RPMI7951 (cell line): ENCODE measurements at places on chromosomes 3 and 15. TPM values are rescaled to one million over a fixed set of nuclear protein-coding genes. Genes with fewer than 3 reads are reported as not detected.

GASK1A gene
- total RNA-seq, result not detected in 2 replicates

TNFAIP8L3 gene
- 0.29 and 0.48 TPM in 2 replicates for total RNA-seq

DNA sequence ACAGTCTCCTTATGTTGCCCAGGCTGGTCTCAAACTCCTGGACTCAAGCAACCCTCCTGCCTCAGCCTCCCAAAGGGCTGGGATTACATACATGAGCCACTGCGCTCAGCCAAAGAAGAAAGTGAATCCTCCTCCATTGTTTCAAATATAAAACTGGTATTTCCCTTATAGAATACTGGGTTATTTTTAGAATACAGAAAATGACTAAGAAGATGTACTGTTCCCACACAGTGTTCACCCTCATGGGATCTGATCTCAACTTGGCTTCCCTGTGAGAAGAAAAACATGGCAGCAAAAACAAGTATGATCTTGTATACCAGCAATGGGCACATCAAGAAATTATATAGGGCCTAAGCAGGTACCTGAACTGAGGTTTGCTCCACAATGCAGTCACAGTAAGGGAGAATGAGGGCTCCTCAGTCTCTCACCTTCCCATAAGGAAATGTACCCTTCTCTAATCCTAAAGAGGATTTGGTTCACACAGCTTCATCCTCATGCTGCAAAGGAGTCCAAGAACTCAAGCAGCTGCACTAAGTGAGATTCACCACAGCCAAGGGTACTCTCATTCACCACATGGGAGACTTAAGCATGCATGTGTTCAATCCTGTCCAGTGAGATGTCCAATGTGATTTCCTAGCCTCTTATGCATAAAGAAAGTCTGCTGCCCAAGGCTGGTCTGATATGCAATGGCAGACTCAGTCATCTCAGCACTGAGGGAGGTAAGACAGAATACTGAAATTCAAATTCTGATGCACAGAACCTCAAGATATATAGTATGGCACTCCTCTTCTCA lies 25.8 kb downstream of the USP4 start:
- no peak for DNase-seq

DNA sequence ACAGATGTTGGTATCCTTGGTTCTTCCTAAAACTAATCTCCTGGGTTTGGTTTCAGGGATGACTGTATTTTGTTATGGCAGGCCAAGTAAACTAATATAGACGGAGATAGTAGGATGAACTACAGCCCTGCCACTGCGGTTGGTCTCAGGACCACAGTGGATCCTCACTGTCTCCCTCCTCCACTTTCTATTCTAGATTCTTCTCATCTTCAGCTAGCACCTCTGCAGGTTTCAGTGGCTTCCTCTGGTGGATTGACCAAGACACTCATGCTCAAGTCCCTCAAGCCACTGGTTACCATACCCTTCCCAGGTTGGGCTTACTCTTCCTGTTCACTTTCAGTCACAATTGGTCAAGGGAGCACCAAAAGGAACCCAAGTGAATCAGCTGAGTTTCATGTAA lies 71.1 kb upstream of the CLDN18 start:
- no peak for DNase-seq

RTP1 gene
- not detected in 2 replicates for total RNA-seq

- no peak for DNase-seq
These were observed 1.5 kb downstream of the SFMBT1 start for GRCh38 chr3:53044371-53044710.

DNA sequence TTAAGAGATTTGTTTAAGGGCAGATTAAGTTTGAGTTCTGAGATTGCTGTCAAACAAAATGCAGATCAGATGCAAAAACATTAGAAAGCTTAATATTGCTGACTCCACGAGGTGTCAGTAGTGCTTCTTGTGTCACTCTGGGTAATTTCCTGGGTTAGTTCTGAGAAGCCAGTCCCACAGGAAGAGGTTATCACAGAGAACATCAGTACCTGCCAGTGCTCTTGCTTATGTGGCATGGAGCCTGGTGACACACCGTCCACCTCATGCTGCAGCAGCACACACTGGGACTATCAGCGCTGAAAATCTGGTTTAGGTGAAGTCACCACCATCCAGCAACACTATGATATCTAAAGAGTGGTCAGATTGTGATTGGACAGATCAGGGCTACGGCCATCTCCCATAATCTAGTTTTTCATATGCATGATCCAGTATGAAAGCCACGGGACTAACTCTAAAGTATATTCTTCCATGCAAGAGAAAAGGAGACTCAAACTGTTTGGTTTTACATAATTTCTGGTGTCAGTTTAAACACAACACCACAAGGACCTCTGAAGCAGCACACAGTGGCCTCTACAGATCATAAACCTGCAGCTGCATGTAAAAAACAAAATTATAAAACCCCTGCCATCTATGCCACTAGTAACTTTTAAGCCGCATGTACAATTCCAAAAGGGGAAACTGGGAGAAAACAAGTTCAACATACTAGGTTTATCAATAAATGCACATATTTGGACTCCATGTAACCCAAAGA lies 36.1 kb upstream of the MYO5C start:
- peak; percentile 41 for DNase-seq

DNA sequence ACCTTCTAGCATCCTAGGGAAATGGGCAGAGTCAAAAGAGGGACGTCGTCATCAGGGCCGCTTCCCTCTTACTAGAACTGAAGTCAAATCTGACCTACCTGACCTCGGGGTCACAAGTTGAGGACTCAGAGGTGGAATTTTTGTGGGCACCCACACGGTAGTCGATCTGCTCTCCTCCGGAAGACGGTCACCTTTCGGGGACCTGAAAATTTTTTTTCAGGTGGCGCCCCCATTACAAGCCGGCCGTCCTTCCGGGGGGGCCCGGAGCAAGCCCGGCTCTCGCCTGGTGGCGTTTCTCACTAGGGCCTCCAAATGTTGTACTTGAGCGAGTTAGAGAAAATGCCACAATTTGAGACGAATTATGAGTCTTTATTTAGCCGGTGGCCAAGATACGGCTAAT lies 157.5 kb upstream of the FRG2C start:
- no peak for DNase-seq

- no peak for DNase-seq
These were observed 35.4 kb downstream of the PSTPIP1 start for GRCh38 chr15:77030048-77030927.

DNA sequence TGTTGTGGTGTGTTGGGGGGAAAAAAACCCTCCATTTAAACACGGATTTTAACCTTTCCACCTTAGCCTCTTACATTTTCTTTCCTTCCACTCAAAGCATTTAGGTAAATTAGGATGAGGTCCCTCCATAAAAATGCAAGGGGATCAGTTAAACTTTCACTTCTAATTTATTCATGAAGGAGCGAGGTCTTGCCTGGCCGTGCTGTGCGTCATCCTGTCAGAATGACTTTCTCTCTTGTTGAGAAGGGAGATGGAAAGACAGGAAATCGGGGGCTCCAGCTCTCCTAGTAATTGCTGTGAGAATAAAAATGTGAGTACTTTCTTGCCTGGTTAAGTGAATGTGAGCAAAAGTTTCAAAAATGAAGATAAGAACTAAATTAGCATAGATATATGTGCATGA lies 962.3 kb upstream of the NR2F2 start:
- no peak for DNase-seq

DNA sequence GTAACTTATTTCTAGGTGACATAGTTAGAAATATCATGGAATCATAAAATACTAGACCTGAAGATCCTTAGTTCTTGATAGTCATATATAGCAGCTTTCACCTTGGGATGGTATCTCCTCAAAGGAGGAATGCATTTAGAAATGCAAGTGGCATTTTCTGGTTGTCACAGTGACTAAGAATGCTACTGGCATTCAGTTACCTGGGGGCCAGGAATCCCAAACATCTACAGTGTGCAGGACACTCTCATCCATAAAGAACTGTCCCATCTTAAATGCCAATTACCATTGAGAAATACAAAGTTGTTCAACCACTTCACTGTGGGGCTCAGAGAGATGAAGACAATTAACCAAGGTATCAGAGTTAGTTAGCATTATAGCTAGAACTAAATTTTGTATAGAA lies 36.7 kb downstream of the MYH15 start:
- no peak for DNase-seq

GRCh38 chr3:139534455-139534812 lies 5.1 kb downstream of the RBP1 start:
- DNase-seq, result peak; percentile 96

- no peak for DNase-seq
These were observed 33.0 kb downstream of the BLM start for GRCh38 chr15:90750186-90750585.

GRCh38 chr3:13976469-13976868 lies 96.6 kb upstream of the WNT7A start:
- DNase-seq, result no peak

DNA sequence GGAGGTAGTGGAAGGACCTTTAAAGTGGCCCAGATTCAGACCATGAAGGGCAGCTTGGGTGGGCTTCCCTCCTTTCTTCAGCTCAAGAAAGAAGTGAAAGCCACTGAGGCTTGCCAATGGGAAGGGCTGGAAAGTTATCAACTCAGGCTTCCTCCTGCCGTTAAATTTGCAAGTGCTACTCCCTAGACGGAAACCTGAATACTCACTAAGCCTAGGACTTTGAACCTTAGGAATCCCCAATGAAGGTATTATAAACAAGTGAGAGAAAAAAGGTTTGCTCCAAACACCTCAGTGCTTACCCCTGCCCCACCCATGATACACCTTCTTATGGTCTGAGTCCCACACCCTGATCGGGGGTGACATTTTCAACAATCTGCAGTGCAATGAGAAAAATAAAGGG lies 396.4 kb downstream of the SHQ1 start:
- no peak for DNase-seq

- peak; percentile 61 for DNase-seq
These were observed 77.6 kb downstream of the TOP2B start for GRCh38 chr3:25587094-25587493.

PTH1R gene
- total RNA-seq, result not detected in 2 replicates

DNA sequence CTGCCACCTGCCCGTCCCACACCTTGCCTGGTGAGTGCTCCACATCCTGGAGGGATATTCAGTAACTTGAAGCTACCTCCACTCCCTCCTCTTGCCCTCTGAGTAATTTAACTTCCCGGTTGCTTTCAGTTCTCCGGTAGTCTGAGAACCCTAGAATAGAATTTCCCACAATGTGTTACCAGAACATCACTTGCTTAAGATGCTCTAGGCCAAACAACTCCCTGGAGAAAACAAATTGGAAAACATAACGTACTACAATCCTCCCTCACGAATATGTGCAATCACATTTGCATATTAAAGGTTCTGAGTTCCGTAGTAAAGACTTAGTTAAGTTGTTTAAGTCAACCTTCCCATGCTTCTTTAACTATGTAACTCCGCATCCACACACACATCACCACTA lies 44.8 kb downstream of the SLCO2A1 start:
- DNase-seq, result no peak

MST1R gene
- 0.29 and 0.36 TPM in 2 replicates for total RNA-seq

DNA sequence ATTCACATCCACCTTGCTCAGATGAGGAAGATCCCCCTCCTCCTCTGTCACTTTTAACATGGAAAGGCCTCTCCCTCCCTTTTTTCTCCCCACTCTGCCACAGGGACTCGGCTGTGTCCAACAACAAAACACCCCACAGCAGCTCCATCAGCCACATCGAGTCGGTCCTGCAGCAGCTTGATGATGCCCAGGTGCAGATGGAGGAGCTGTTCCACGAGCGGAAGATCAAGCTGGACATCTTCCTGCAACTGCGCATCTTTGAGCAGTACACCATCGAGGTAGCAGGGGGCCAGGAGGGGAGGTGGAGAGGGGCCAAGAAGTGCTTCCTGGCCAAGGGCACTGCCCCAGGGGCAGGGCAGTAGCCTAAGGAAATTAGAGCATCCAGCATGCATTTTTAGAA lies 331.7 kb upstream of the UMPS start:
- DNase-seq, result no peak

GRCh38 chr15:40313531-40314398 lies 6.0 kb upstream of the PLCB2 start:
- DNase-seq, result peak; percentile 70

DNA sequence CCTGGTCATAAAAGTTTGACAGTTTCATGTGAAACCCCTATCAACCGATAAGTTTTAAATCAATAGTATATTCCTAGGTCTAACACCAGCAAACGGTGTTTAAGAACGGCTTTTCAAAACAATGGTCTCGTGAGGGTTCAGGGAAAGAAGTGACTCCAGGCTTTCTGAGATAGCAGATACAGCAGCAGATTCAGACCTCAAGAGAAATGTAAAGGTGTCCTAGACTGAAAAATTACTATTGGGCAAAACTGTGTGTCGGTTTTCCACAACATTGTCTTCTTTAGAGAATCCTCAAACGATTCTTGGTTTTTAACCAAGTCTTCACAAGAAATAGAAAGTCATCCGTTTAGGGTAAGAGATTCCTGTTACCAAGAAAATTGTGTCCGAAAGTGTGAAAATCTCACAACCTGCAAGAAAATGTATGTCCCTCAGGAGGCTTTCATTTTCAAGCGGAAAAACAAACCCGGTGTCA lies 1.2 kb downstream of the SETD2 start:
- peak; percentile 13 for DNase-seq

GRCh38 chr3:49807431-49808114 lies 4.5 kb downstream of the INKA1 start:
- no peak for DNase-seq

GORASP1 gene
- total RNA-seq, result 27.9 and 29.2 TPM in 2 replicates

GRCh38 chr15:39269352-39269751 lies 311.5 kb upstream of the THBS1 start:
- DNase-seq, result peak; percentile 93

DNA sequence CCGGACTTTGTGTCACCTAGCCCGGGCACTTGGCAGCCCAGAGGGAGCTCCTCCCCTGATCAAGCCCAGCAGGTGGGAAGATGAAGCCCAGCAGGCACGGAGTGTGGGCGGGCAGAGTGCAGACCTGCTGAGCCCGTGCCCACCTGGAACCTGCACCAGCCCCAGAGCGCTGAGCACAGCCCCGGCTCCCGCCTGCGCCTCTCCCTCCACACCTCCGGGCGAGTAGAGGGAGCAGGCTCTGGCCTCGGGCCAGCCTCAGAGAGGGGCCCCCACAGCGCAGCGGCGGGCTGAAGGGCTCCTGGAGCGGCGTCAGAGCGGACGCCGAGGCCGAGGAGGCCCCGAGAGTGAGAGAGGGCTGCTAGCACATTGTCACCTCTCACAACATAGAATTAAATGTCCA lies 257.7 kb downstream of the VGLL3 start:
- no peak for DNase-seq

- no peak for DNase-seq
These were observed 90.1 kb upstream of the PRR23C start for GRCh38 chr3:139134678-139135372.

GRCh38 chr15:73050561-73051295 lies 1.5 kb upstream of the NEO1 start:
- no peak for DNase-seq

- DNase-seq, result no peak
These were observed 12.8 kb downstream of the SYNM start for GRCh38 chr15:99117563-99118257.

GRCh38 chr15:39843565-39843964 lies 60.9 kb upstream of the FSIP1 start:
- no peak for DNase-seq

ADGRG7 gene
- total RNA-seq, result not detected in 2 replicates

- no peak for DNase-seq
These were observed 26.6 kb upstream of the TAFA4 start for GRCh38 chr3:68958932-68959331.

GRCh38 chr3:32438596-32439344 lies 47.1 kb downstream of the CMTM7 start:
- no peak for DNase-seq

PLXNB1 gene
- 4.7 and 14.2 TPM in 2 replicates for total RNA-seq

GRCh38 chr3:115977866-115978265 lies 354.6 kb downstream of the GAP43 start:
- DNase-seq, result no peak

ANP32A gene
- 95.6 and 119 TPM in 2 replicates for total RNA-seq

GXYLT2 gene
- total RNA-seq, result 64.6 and 66.1 TPM in 2 replicates

SEMA3F gene
- 1.5 and 1.9 TPM in 2 replicates for total RNA-seq
